Skeletal muscle cell (primary cell): ENCODE measurements at places on chromosomes 2 and 18.

GRCh38 chr2:63488118-63488713, 100.1 kb downstream of the WDPCP start:
- peak; percentile 1 for DNase-seq

DNA sequence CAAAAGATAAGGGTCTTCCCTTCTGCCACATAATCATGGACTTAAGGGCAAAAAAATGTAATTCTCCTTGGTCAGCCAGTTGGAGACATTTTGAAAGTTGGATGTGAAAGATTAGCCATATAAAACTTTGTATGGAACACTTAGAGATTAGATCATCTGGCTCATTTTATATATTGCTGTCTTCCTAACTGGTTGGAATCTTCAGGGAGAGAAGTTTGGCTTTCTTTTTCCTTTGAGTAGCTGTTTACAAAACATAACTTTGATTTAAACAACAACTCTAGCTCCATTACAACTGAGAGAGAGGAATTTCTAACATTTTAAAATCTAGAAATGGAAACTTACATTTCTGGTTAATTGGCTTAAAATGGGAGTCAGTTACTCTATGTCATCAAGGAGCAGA, 132.7 kb downstream of the RDH14 start:
- DNase-seq = no peak

DNA sequence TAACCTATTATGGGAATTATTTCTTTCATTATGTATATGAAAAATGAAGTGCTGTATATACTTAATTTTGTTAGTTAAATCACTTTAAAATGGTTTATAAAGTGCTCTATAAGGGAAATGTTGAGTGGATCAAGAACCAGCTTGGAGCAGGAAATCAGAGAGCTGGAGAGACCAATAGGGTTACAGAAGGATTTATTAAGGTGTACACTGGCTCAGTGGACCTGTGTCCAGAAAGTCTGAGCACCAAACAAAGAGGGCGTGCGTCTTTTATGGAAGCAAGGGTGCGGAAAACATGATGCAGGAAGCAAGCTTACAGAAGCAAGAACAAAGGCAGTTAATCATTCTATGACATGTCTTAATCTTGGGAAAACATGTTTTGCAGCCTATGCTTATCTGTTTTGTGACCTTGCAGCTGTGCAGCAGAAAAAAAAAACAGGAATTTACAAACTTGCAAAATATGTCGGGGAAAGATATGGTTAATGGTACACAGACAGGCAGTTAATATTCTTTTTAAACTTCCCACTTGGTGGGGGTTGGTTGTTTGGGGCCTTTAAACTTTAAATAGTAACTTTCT, 65.2 kb upstream of the SLC35G4 start:
- no peak for DNase-seq

- DNase-seq = no peak
Observed at GRCh38 chr2:162022290-162022945, 51.6 kb downstream of the DPP4 start.

DNA sequence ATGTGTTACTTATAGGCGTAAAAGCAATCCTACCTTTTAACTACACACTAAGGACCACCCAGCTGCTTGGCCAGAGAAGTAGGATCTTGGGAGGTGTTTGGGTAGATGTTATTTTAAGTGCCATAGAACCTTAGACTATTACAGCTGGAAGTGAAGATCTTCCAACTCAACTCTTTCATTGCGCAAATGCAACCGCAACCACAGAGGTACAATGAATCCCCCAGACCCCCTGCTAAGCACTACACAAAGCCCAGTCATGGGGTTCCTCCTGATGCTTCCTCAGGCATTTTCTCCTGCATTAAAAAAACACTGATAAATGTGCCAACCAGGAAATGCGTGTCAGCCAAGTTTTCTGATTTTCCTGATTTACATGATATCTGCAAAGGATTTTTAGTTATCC, 246.0 kb downstream of the LRRTM1 start:
- DNase-seq = no peak

DNA sequence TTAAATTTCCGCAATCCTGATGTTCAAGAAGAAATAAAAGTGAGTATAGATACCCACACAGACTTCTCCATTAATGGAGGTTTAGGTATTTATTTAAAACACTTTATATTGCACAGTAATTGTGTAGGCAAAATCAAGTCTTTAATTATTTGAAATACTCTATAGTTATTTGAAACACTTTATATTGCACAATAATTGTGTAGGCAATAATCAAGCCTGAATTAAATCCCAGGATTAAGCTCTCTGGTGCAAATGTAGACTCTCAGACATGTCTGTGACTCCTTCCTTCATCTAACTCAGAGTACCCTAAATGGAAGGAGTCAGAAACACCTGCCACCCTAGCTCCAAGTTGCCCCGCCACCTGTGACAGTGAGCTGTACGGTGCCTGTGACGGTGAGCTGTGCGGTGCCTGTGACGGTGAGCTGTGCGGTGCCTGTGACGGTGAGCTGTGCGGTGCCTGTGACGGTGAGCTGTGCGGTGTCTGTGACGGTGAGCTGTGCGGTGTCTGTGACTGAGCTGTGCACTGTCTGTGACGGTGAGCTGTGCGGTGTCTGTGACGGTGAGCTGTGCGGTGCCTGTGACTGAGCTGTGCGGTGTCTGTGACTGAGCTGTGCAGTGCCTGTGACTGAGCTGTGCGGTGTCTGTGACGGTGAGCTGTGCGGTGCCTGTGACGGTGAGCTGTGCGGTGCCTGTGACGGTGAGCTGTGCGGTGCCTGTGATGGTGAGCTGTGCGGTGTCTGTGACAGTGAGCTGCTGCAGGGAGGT, 11.0 kb downstream of the SLC3A1 start:
- no peak for DNase-seq

GRCh38 chr2:132915812-132916549, 246.0 kb upstream of the LYPD1 start:
- no peak for DNase-seq

- no peak for DNase-seq
Observed at GRCh38 chr18:24015639-24016631, 1.4 kb downstream of the TTC39C start.

DNA sequence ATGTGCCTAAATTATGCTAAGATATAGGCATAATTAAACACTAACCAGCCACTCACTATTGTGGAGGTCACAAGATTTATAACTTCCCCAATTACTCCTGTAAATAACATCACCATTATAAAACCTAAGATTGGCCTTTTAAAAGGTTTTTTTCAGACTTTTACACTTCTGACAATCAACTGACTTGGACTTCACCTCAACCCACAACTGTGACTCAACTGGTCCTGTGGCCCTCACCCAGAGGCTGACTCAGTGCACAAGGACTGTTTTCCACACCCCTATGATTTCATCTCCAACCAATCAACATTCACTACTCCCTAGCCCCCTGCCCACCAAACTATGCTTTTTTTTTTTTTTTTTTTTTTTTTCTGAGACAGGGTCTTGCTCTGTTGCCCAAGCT, 11.6 kb downstream of the TTR start:
- no peak for DNase-seq

- no peak for DNase-seq
Observed at GRCh38 chr2:12009323-12009905, 263.0 kb downstream of the LPIN1 start.

GRCh38 chr18:33440060-33441043, at the start of gene CCDC178:
Gene CCDC178, minus strand, starts transcription at chr18:33440721. Its CDS starts 28,633 bp downstream, at chr18:33412088.
- DNase-seq = peak; percentile 42

DNA sequence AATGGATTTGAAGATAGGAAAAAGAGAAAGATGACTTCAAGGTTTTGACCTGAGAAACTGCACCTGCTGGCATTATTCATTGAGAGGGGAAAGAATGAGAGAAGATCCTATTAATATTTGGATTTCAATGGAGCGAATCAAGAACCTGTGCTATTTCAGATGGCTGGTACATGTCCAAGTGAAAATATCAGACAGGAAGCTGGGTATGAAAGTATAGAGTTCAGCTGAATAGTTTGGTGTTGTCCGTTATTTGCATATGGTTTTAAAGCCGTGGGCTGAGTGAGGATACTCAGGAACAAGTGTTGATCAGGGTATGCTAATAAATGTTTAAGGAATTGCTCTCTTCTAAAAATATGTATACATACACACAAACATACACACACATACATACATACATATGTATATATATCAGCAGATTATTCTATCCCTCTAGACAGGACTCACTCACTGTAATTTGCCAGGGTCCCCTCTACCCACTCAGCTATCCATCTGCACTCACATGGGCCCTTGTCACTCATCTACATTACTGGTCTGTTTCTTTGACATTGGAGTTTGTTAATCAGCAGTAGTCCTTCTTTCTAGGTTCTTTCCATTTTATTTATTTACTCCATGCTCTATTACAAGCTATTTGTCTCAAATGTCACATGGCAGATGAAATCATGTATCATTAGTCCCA, 33.9 kb upstream of the IKZF2 start:
- no peak for DNase-seq

GRCh38 chr2:121565389-121566250, 34.9 kb downstream of the RNU4ATAC start:
- DNase-seq = peak; percentile 15

GRCh38 chr2:19029655-19030054, 328.8 kb downstream of the OSR1 start:
- DNase-seq = no peak

DNA sequence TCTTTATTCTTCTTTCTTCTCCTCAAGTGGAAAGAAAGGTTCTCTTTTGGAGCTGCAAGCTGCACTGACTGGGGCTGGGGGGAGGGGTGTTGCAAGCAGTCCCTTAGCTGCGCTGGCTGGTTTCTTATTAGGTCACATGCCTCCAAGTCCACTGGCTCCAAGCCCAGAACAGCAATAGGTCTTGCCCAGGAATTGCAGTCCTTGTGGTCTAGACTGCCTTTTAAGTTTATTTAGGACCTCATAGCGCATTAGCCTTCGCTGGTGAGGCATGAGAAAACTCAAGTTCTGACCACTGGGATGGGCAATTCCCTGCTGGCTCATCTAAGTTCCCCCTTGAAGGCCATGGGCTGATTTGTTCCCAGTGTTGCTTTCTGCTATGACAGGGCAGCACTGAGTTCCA, 138.6 kb upstream of the SCN7A start:
- peak; percentile 97 for DNase-seq

GRCh38 chr2:230901006-230901405, 24.0 kb downstream of the GPR55 start:
- DNase-seq = no peak

- DNase-seq = peak; percentile 1
Observed at GRCh38 chr2:47950340-47951301, 44.3 kb upstream of the FBXO11 start.

DNA sequence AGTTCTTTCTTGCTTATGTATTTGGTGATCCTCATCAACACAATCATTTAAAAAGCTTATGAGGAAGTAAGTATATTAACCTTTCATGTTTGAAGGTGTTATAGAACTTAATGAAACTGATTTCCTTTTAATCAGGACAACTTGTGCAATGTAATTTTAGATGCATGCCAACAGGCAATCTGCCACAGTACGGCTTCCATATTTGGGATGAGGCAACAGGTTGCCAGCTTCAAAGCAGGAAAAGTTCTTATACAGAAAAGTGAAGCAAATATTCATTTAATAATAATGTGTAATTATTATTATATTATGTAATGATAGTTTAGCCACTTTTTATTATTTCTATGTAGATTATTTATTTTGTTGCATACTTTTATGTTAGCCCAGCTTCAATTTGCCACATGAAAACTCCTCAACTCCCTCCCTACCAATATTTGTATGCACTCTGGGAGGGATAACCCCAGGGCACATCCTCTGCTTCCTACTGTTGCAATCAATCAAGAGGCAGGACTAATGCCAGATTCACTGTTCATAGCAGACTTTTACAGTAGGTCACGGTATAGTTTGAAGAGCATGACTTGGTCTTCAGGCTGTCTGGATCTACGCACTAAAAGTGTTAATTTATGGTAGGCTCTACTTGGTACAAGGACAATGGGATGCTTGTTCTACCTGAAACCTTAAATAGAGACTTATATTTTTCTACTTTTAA, 277.2 kb downstream of the AGPS start:
- DNase-seq = peak; percentile 4

DNA sequence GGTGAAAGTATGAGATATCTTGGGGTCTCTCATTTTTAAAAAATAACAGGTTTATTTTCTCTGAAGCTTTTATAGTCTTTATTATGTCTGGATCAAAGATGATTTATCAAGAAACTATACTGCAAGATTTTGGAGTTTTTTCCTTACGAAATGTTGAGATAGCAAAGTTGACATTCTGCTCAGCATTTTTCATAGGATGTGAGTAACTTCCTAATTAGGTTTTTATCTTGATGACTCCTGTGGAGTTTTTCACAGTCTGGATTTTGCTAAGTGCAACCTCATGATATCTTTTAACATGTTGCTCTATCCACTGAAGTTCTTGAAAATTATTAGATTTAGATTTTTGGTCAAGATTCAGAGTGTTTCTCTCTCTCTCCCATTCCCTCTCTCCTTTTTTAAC, 17.8 kb downstream of the TCF7L1 start:
- DNase-seq = no peak

DNA sequence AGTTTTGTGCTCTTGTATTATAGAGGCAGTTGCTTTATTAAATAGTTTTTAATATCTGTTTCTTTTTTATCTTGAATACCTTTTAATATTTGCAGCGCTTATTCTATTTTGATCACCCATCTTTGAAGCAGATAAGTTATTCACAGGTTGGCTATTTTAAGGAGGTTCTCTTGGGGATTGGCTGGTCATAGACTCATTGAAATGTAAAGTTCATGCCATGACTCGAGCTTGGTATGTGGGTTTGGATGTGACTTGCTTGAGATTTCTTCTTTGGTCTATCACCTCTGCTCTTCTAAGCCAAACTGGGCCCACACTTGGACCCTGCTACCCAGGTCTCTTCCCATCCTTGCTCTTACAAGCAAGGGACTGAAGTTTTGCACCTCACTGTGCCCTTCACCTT, 33.6 kb downstream of the FARP2 start:
- no peak for DNase-seq

DNA sequence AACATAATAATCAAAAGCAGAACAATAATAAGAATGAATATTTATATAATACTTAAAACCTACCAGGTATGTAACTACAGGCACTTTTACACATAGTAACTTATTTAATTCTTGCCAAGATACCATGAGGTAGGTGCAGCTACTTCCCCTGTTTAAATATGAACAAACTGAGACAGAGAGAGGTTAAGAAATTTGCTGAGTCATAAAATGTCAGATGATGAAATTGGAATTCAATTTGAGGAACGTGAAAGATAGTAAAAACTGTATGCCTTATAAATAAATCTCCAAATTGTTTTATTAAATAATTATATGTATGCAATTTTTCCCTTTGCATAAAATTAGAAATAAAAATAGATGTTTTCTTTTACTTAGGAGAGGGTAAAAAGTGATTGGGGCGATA, 1103.3 kb upstream of the NRXN1 start:
- DNase-seq = no peak

GRCh38 chr2:20001361-20001863, 11.1 kb downstream of the MATN3 start:
- no peak for DNase-seq

DNA sequence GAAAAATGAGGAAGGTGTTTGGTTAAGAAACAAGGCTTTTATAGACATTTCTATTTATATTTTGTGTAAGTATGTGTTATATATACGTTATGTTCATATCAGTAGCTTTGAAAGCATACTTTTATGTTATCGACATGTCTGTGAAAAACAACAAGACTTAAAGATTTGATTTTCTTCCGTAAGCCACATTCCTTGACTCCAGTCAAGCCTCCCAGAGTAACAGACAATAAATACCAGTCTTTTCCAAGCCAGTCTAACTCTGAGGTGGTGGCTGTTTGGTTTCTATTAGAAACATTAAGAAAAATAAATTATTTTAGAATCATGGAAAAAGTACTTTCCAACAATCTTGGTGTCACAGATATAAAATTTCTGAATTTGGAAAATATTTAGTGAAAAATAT, 16.3 kb upstream of the ITGAV start:
- no peak for DNase-seq
